Breast epithelium (tissue), 4 donors: ENCODE measurements at places on chromosomes 3 and 15.

DNA sequence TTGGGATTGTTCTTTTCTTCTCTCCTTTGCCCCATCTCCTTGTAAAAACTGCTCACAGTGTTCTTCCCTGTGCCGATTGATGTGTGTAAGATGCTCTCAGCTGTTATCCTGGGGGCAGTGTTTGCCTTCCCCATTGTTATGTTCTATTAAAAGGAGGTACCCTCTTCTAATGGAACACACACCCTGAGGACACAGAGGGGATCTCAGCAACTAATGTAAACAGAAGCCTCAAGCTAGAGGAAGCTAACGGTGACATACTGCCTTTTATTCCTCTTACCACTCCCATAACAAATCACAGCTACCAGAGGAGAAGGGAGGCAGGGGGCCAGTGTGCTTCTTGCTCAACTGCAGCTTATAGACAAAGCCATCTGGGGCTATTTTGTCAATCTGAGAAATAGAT is 2.2 kb downstream of the TAGLN3 start:
- DNase-seq: no peak

- peak; percentile 30 for DNase-seq
Observed at GRCh38 chr3:195441992-195442572, 738 bp downstream of the ACAP2 start.

DNA sequence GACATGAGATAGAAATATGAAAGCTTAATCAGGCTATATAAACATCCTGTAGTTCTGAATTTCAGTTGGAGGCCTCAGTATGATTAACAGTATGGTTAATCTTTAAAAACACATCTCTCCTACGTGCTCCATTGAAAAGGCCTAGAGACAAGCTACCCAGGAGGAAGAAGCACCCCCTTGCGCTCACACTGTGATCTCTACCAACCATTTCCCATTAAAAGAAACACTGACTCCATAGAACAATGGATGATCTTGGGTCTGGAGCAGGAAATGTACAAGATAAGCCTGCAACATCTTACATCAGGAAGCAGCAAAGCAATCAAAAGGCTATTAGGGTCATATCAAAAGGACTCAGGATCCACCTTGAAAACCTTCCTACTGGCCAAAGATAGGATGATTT is 3.4 kb upstream of the EOGT start:
- DNase-seq: no peak

GRCh38 chr3:72041076-72041475 is 256.1 kb upstream of the PROK2 start:
- DNase-seq: no peak

DNA sequence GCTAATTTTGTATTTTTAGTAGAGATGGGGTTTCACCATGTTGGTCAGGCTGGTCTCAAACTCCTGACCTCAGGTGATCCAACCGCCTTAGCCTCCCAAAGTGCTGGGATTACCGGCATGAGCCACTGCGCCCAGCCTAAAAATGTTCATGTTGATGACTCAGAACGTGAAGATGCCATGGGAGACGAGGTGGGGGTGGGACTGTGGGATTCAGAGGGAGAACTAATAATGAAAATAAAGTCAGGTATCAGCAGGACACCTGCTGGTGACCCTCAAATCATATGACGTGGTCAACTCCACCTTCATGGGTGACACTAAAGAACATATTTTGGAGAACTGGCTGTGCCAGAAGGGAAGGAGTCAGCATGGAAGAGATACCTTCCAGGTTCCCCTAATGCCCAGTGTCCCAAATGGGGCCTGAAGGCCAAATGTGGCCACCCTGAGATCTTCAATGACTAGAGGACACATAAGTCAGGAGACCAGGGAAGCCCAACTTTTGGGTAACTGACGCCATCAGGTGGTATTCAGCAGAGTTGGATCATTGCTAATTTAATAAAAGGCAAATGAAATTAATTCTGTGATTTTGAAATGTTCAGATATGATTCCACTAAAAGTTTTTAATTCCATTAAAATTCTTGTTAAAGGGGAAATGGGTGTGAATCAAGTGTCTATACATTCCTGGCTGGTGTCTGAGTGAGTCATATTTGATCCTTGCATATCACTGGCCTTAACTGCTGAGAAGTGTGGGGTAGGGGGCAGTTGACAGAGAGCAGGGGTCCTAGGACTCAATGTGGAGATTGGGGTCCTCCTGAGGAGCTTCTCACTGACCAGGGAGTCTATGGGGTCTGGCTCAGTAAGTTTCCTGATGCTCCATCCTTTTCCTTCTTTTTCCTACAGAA is 88.6 kb upstream of the GSK3B start:
- no peak for DNase-seq

DNA sequence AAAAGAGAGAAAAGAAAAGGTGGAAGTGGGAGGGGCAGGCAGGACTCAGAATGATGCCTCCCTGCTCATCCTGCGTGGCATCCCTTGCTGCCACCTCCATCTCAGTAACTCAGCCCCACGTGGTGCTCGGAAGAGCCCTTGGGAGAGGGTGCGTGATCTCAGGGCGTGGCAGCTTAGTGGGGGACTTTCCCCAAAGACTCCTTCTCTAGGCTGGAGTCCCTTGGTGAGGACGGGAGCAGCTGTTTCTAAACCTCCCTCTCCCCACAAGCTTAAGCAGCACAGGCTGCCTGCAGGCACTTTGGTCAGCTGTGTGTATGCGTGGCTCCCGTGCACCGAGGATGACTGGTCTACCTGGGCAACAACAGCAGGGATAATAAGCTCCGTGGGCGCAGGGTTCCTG is 7.4 kb upstream of the ANPEP start:
- DNase-seq: no peak

DNA sequence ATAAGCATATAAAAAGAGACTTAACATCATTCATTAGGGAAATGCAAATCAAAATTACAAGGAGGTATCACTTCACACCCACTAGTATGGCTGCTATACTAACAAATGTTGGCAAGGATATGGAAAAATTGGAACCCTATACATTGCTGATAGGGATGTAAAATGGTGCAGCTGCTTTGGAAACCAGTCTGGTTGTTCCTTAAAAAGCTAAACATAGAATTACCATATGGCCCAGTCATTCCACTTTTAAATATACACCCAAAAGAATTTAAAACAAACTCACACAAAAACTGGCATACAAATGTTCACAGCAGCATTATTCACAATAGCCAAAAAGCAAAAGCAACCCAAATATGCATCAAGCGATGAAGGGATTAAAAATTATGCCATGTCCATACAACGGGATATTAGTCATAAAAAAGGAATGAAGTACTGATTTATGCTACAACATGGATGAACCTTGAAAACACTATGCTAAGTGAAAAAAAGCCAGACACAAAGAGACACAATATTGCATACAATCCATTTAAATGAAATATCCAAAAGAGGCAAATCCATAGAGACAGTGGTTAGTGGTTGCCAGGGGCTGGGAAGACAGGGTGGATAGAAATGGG is 118.3 kb downstream of the OSBPL10 start:
- no peak for DNase-seq

- DNase-seq: no peak
Observed at GRCh38 chr15:67859331-67859946, 19.6 kb upstream of the RNU6-1 start.

DNA sequence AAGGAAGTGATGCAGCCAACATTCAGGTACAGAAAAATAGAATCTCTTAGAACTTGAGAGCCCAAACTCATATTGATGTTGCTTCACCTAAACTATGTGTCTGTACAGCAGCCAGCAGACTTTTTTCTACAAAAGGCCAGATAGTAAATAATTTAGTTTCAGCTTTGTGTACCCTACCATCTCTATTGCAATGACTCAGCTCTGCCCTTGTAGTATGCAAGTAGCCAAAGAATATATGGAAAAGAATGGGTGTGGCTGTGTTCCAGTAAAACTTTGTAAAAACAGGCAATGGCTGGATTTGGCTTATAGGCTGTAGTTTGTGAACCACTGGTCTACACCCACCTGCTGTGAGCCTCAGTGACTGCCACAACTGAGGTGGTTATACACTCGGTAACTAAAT is 392.5 kb upstream of the RARB start:
- DNase-seq: no peak

DNA sequence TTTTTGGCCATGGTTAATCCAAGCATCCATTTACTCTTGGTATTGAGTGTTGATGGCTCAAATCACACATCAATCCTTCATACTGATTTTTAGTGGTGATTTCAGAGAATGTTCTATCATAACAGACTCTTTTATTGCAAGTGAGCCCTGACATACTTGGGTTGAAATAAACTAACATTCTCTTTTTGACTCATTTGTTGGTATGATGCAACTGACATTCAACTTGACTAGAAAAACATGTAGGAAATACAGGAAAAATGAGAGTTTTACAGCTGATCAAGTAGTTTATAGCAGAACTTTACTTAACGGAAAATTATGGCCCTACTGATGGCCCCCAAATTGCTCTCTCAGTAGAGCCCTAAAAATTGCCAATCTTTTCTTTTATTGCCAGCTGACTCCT is 173.9 kb upstream of the CD96 start:
- no peak for DNase-seq

DNA sequence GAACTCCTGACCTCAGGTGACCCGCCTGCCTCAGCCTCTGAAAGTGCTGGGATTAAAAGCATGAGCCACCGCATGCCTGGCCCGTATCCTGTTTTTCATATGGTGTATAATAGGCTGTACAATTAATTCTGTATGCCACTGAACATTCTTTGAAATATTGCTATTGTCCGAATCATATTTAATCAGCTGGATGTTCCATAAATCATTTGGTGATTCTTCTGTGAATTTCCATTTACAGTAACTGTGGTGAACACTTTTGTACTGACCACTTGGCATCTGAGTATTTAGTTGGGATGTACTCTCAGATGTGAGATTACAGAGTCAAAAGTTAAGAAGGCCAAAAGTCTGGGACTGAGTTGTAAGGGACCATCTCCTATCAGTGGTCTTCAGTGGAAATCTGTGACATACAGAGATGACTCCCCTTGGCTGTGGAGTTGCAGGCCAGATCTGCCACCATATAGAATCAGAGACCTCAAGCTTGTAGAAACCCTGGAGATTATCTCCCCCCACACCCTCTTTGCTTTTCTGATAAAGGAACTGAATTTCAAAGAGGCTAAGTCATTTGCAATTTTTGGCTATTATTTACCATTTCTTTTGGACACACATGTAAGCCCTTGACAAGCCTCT is 25.7 kb upstream of the DYNC1LI1 start:
- no peak for DNase-seq

DNA sequence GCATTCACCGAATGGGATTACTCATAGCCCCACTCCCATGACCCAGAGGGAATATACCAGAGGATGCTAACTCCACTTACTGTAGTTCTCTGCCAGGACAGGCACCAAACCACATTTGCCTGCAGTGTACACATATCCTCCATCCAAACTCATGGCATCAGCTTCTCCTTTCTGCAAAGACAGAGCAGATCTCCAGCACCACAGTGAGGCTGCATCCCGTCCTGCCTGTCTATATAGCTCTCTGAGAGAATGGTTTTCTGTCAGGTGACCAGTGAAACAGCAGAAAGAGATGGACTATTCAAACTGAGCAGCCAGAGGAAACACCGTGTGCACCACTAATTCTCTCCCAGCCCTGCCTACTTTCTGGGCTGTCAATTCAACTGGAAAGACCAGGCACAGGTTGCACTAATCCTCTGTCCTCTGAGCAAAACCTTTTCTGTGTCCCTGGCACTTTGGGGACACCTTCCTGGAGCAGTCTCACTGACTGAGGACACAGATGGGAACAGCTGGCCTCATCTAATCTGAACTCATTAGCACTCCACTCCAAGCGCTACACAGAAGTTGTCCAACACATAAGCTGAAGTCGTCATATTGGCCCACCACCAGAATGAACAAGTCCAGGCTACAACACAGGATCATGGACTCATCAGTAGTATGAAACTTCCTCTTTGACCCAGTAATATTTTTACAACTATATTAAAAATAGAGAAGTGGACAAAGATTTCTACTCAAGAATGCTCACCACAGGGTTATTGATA is 17.3 kb downstream of the LTF start:
- DNase-seq: no peak
